ENCODE measurements at places on chromosomes 1 and 21.
A peak's percentile ranks its signal among the peaks of the same experiment; 100 is the strongest.

DNA sequence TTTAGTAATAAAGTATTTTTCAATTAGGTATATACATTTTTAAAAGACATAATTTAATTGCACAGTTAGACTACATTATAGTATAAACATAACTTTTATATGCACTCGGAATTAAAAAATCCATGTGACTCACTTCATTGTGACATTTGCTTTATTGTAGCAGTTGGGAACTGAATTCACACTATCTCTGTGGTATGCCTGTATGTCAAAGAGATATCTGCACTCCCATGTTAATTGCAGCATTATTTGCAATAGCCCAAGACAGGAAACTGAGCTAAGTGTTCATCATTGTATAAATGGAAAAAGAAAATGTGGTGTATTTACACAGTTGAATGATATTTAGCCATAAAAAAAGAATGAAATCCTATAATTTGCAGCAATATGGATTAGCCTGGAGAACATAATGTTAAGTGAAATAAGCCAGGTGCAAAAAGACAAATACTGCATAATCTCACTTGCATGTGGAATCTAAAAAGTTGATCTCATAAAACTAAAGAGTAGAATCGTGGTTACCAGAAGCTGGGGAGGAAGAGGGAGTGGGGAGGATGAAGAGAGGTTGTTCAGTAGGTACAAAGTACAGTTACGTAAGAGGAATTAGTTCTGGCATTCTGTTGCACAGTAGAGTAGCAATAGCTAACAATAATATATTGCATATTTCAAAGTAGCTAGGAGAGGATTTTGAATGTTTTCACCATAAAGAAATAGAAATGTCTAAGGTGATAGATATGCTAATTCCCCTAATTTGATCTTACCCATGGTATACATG is 64.8 kb downstream of the DPT start:
- DNase-seq: no peak

DNA sequence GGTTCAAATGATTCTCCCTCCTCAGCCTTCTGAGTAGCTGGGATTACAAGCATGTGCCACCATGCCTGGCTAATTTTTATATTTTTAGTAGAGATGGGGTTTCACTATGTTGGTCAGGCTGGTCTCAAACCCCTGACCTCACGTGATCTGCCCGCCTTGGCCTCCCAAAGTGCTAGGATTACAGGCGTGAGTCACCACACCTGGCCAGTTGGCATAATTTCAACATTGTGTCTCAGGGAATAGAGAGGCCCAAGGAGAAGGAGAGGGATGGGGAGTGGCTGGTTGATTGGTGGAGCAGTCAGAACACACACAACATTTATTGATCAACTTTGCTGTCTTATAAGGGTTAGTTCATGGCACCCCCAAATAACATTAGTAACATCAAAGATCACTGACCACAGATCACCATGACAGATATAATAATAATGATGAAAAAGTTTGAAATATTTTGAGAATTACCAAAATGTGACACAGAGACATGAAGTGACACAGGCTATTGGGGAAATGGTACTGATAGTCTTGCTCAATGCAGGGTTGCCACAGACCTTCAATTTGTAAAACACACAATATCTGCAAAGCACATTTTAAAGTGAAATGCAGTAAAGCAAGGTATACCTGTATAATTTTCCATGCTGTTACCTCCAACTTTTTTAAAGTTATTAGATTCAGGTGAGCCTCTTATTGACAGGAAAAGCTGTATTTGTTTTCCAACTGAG is 15.8 kb upstream of the CYB5R1 start:
- no peak for DNase-seq

GRCh38 chr1:3883194-3883925 is 16.7 kb downstream of the C1orf174 start:
- DNase-seq: no peak

- no peak for DNase-seq
Measured at GRCh38 chr1:168714012-168714411, 15.0 kb downstream of the DPT start.

- peak; percentile 80 for DNase-seq
Measured at GRCh38 chr1:14869187-14869586, 270.7 kb downstream of the KAZN start.

DNA sequence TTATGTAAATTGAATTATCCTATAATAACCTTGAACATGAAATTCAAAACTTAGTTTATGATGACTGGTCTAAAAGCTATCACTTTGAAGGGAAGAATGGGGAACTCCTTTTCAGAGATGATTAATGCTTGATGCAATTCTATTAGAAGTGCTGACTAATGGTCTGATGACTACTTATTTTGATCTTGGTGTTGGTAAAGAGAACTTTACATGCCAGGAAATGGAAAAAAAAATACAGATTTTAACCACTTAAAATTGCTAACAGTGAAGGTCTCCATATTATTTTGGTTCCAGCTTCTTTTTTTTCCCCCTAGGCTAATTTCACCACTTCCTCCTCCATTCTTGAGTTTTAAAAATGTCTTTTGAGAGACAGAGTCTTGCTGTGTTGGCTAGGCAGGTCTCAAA is 22.9 kb downstream of the S1PR1 start:
- DNase-seq: no peak

DNA sequence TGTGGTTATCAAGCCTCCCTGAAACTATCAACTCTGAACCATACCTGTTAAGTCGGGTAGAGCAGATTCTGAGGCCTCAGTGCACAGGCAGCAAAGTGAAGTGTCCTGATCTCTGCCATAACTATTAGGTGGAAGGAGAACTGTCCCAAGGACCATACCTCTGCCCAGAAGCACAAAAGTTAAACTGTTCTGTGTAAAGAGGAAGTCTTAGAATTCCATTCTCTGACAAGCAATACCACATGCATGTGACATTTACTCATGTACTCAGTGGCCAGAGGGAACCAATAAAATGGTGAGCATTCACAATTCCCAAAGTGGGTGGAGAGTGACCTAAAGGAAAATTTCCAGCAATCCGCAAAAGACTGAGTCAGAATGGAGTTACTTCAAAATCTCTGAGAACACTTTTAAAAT is 61.0 kb downstream of the TOR3A start:
- no peak for DNase-seq

DNA sequence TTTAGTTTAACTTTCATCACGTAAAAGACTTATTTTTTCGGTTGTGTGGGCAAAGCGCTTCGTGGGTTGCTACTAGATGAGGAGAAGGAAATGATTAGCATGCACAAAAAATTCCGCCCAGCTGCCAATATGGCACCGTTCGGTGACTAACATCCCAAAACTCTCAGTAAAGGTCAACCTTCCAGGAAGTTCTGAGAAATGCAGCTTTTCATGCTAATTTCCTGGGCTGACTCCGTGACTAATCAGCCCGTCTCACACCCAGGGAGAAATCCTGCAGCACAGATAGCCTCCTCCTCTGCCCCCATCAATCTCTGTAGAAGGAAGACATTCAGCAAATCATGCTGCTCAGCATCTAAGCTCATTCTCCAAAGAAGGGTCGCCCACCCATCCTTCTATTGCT is 34.1 kb downstream of the TMCO4 start:
- no peak for DNase-seq

DNA sequence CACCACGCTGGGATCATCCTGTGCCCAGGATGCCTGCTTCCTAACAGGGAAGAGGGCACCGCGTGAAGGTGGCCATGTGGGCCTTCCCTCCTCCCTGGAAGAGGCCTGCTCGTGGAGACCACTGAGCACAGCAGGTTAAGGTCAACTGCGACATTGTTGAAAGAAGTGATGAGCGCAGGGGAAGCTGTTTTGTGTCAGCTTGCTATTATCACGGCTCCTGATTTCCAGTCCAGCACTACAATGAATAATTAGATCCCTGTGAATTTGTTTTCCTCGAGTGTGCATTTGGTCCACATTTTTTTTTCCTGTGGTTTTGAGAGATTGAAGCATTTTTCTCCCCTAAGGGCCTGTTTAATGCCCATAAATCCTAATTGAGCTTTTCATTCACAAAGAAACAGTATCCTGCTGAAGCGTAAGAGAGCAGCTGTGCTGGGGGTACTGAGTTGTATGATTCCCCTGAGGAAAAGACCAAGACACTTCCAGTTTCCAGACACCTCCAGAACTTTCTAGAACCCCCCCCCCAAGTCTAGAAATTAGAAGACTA is 204.9 kb downstream of the KCNJ6 start:
- peak; percentile 91 for DNase-seq

- DNase-seq: no peak
Measured at GRCh38 chr1:221576268-221576667, 165.6 kb downstream of the DUSP10 start.

- no peak for DNase-seq
Measured at GRCh38 chr1:224259986-224260385, 70.0 kb downstream of the NVL start.

GRCh38 chr1:205440476-205441317 is 15.1 kb downstream of the BLACAT1 start:
- peak; percentile 98 for DNase-seq

- no peak for DNase-seq
Measured at GRCh38 chr1:107404756-107405155, 263.9 kb downstream of the NTNG1 start.

DNA sequence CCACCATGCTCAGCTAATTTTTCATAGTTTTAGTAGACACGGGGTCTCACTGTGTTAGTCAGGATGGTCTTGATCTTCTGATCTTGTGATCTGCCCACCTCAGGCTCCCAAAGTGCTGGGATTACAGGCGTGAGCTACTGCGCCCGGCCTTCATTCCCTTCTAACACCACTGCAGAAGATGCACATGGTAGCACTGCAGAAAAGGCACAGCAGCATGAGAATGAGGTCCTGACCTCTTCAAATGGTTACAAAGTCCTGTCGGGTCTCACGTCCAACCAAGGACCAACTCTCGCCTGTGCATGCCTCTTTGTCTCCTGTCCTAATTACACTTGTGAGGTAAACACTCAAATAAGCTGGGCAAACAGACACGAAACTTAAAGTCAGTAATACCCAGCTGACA is 83.0 kb upstream of the GCLM start:
- DNase-seq: no peak

DNA sequence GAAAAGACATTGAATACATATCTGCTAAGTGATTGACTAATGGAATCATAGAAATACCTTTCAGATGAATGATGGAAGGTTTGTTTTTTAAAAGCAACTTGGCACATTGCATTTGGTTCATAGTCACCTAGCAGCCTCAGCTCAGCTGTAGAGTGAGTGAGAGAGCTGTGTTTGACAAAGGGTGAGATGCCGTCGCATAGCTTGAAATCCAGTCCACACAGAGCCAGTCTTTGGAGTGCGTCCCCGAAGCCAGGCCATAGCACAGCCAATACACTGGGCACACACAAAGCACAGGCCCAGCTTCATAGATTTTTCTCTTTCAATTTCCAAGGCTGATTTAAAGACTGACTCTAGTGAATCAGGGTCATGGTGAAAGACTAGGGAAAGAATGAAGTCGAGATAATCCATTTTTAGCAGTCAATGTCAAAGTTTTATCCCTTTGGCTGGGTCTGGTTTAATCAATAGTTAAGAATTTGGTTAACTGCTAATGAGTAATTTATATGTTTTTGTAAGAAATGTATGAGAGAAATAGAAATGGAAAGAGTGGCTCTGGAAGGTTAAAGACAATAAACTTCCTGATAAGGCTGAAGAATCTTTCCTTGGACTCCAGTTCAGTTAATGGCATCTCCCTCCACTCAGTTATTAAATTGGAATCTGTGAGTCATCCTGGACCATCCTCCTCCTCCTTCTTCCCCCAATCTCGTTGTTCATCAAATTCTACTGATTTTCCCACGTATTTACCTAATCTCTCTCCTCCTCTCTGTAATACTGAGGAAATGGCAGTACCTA is 101.2 kb upstream of the IRF2BP2 start:
- no peak for DNase-seq

DNA sequence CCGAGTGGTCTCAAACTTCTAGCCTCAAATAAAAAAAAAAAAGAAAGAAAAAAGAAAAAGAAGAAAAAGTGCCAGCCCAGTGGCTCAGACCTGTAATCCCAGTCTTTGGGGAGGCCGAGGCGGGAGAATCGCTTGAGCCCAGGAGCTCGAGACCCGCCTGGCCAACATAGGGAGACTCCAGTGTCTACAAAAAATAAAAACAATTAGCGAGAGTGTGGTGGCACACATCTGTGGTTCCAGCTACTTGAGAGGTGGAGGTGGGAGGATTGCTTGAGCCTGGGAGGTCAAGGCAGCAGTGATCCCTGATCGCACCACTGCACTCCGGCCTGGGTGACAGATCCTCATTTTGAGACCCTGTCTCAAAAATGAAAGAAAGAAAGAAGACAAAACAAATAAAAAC is 1.4 kb upstream of the PTGFRN start:
- DNase-seq: no peak

GRCh38 chr21:29242201-29242600 is 56.5 kb upstream of the BACH1 start:
- no peak for DNase-seq

GRCh38 chr1:194068446-194069167 is 882.2 kb upstream of the B3GALT2 start:
- no peak for DNase-seq

DNA sequence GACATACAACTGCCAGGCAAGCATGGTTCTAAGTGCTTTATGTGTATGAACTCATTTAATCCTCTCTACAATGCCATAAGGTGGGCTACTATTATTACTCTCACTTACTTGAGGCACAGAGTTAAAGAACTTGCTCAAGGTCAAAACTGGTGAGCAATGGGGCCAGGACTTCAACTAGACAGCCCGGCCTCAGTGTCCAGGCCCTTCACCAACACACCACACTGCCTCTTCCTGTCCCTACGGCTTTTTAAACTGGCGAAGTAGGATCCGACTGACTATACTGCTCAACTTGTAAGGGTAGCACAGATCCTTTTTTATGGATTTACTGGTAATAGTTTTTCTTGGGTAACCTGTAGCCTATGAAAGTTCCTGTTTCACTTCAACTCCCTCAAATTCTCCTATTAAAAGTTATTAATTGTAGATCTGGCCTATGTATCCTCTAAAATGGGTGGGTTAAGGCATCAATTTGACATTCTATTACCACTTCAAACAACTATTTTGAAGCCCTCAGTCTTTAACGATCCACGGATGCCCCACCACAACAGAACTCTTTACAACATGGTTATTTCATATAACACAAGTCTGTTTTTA is 4.3 kb downstream of the ERRFI1 start:
- DNase-seq: no peak

DNA sequence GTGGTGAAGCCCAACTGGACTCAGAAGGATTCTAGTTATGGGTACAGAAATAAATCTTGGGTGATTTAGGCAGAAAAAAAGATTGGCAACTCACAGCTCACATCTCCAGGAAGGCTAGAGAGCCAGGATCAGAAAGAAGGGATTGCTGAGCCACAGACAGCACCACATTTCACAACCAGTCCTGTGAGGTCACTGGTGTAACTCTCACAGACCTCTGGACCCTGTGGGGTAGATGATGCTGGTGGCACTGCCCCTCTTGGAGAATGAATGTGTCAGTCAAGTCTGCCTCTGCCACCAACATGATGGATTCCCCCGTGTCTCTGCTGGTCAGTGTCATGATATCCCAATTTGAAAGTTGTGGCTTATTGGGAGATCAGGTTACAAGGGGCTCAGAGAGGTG is 70.9 kb upstream of the HMCN1 start:
- no peak for DNase-seq

- no peak for DNase-seq
Measured at GRCh38 chr1:197928849-197929336, 11.7 kb downstream of the LHX9 start.

Measured in NCI-H1417 (cell line).